NCI-H526 treated with DMSO at 0.1 percent for 48 hours (cell line): ENCODE measurements at places on chromosomes 1 and 21.
A peak's percentile ranks its signal among the peaks of the same experiment; 100 is the strongest.

- DNase-seq: no peak
These were observed 97.9 kb downstream of the TRIM11 start for GRCh38 chr1:228308628-228309325.

GRCh38 chr1:118047006-118047649, 117.6 kb downstream of the WDR3 start:
- DNase-seq: no peak

- no peak for DNase-seq
These were observed 6.2 kb upstream of the OXCT2 start for GRCh38 chr1:39777306-39777705.

GRCh38 chr1:180542838-180543145, 16.0 kb upstream of the OVAAL start:
- DNase-seq: no peak

- DNase-seq: peak; percentile 71
These were observed 10.4 kb downstream of the C1orf226 start for GRCh38 chr1:162391790-162392563.

GRCh38 chr1:229150518-229150917, 120.4 kb upstream of the RAB4A start:
- DNase-seq: no peak

DNA sequence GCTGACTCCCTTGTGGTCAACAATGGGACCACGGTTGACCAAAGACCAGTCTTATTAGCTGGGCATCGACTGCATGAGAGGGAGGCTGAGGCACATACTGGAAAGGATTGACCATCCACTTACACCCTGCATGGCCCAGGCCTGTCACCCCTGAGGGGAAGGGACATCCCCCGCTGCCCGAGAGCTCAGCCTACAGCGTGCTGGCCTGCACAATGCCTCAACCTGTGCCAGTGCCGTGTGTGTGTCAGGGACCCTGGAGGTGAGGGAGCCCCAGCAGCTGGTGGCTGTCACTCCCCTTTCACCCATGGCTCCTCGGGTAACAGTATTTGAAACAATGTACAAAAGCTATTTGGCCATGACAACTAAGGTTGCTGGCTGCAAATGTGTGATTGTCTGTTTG, 67.3 kb downstream of the SLC35F3 start:
- DNase-seq: no peak

DNA sequence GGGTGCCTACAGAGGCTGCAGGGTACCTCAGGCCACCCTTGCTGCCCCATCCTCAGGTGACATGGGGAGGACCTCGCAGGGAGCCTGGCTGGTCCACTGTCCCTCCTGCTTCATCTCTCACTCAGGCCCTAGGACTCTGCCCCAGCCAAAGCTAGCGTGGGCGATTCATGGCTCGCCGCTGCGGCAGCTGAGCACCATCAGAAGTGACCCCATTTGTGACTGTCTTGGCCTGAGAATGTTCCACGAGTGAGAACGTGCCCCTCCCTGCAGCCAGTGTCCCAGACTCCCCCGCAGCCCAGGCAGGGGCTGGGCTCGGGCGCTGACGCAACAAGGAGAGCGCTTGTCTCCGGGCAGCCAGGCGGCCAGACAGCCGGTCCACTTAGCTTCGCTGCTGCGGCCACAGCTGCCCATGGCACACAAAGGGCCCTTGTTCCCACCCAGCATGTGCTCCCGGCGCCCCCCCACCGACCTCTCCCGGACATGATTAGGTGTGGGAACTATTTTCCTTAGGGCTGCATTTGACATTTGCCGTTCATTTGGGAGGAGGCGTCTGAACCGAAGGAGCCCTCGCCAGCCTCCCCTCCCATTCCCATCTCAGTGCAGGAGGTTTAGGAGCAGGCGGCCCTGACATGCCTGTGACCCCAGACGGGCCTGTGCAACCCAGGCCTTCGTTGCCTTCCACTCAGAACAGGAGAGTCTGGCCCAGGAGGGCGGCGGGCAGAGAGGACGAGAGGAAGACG, 19.3 kb upstream of the POFUT2 start:
- no peak for DNase-seq

DNA sequence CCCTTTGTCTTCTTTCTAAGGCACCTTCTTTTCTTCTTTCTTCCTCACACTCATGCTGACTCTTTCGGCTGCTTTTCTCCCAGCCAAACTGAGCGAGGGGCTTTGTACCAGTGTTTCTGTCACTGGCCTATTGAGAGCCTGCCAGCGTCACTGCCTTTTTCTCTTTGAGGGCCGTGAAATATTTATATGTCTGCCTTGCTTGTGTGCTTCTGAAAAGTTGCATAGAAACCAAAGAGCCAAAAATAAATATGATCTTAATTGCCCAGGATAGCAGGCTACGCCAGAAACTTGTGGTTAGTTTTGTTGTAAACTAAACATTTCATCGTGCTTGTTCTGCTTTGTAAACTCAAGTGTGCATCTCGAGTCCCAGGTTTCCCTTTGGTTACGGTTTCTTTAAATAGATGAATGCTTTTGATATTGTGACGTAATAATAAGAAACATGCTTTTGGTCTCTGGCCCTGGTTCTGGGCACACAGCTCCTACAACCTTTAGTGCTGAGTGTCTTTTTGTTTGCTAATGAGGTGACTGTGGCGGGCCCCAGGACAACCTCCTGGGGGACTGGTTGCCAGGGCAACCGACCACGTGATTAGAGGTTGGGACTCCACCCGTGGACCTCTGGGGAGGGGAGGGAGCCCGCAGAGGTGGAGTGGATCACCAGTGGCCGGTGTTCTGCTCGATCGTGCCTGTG, 10.8 kb downstream of the SLC37A1 start:
- DNase-seq: peak; percentile 78

DNA sequence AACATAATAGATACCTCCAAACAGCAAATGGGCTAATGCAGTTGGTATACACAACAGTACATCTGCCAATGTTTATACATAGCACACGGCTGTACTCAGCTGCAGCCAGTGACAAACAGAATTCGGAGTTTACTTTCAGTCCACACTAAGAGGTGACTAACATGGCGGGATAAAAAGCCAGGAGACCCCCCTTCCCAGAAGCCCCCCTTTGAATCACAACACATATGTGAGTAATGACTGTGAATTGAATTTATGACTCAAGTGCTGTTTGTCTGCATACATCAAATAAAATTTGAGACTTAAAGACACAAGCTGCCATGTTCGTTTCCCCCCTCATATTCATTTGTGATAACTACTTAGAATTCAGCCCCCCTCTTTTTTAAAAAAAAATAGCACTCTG, 113.2 kb downstream of the RUNX1 start:
- DNase-seq: no peak

- no peak for DNase-seq
These were observed 23.9 kb downstream of the CD2 start for GRCh38 chr1:116777831-116778830.

GRCh38 chr1:20913242-20913641, 126.1 kb upstream of the HP1BP3 start:
- DNase-seq: no peak

DNA sequence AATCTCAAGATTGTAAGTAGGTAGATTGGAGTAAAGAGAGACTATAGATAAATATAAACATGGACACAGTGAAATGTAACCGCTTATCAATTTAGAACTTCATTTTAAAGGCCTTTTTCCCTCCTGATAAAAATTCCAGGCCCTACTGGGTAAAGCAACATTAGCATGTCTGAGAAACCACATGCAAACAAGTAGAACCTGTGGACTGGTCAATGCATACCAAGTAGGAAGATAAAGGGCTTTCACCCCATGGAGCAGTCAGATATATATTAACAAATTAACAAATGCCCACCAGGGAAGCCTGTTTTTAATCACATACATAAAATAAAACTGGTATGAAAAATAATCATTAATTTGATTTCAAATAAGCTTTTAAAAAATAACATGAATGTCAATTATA, 8.1 kb downstream of the DPH5 start:
- peak; percentile 75 for DNase-seq

- DNase-seq: no peak
These were observed 188.2 kb downstream of the AMY1C start for GRCh38 chr1:103937763-103938357.
